ENCODE measurements at places on chromosomes 5 and 9.
A peak's percentile ranks its signal among the peaks of the same experiment; 100 is the strongest.

DNA sequence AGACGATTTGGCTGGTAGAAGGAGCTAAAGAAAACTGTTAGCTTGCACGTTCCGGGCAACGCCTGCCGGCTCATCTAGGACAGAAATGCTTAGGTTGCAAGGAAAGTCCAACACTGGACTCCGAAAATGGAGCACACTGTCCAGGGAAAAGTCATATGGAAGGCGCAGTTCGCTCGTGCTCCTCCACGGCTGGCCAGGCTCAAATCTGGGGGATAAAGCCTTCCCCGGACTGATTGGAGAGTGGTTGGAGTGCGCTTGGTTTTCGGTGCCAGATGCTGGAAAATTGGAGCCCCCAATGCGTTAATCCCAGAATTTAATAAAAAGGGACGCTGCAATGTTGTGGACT, 955 bp downstream of the CDH6 start:
- DNase-seq, result no peak

DNA sequence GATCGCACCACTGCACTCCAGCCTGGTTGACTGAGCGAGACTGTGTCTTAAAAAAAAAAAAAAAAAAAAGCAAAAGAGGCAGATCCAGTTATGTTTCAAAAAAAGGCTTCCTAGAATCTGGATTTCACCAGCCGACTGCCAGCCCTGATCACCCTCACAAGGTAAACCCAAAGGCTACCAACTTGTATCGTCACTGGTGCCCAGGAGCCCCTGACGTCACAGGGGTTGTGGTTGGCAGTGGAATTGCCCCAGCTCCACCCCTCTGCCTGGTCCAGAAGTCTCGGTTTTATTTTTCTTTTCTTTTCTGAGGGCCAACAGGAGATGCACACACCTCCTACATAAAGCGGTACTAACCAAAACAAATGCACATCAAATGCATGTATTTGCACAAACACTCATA, 6.0 kb upstream of the LMX1B start:
- no peak for DNase-seq

- DNase-seq, result peak; percentile 84
Measured at GRCh38 chr5:59099270-59099994, 516.6 kb downstream of the RAB3C start.

GRCh38 chr5:107517185-107518033, 153.3 kb downstream of the EFNA5 start:
- no peak for DNase-seq

- DNase-seq, result peak; percentile 46
Measured at GRCh38 chr9:21558615-21559401, 76.7 kb upstream of the IFNE start.

DNA sequence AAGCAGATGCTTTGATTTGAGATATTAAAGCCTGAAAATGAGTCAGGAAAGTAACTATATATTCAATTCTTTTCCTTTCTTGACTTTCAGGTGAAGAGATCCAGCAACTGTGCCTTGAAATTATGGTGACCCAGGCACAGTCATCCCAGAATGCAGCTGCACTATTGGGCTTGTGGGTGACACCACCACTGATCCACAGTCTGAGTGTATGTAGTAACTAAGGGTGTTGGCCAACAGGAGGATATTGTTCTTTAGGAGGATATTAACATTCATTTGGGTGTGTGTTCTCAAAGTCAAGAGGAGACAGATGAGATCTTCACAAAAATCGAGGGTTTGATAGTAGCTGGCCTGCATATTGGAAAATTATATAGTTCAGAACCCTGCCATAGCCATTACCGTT, 53.2 kb downstream of the HACD4 start:
- DNase-seq, result no peak

GRCh38 chr5:68141494-68141893, 74.1 kb upstream of the PIK3R1 start:
- no peak for DNase-seq

- no peak for DNase-seq
Measured at GRCh38 chr9:34383904-34384303, 7.2 kb upstream of the MYORG start.

GRCh38 chr5:62011089-62011664, 294.8 kb upstream of the KIF2A start:
- DNase-seq, result no peak

DNA sequence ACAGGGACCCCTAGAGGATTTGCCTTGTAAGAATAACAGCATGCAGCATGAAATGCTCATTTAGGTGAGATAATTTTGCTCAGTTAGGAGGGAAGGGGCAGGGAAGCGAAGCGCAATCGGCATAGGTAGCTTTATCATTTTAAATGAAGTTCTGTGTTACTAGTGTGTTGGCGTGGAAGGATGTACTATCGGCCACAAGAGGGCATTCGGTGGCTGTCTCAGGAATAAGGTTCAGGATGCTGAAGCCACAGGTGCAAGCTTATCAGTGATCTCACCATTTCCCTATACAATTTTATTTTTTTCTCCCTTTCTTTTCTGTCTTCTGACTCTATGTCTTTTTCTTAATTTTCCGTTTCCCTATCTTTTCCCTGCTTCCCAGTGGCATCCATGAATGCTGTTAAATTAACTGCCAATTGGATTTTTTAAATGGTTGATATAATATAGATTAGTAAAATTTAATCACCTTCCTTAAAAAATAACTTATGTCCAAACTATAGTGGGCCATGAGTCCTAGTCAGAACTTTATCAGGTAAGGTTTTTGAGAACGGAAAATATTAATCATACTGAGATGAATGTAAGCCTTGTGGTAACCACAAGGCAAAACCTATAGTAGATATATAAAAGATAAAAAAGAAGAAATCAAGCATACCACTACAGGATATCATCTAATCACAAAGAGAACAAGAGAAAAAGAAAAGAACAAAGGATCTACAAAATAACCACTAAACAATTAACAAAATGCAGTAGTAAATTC, 1.2 kb upstream of the INSL6 start:
- peak; percentile 47 for DNase-seq

DNA sequence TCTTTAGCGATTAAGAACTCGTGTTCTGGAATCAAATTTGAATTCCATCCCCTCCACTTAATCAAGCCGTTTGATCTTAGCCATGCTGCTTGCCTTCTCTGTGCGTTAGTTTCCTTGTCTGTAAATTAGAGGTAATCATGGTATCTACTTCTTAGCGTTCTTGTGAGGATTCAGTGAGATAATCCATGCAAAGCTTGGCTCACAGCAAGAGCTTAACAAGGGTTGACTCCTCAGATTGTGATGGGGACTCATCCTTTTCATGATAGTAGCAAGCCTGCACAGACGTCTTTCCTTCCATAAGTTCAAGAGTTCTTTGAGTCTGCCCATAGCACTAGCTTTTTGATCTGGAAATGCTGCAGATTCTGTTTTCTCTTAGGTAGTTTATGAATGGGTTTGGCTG, 72.8 kb downstream of the TRIO start:
- no peak for DNase-seq

DNA sequence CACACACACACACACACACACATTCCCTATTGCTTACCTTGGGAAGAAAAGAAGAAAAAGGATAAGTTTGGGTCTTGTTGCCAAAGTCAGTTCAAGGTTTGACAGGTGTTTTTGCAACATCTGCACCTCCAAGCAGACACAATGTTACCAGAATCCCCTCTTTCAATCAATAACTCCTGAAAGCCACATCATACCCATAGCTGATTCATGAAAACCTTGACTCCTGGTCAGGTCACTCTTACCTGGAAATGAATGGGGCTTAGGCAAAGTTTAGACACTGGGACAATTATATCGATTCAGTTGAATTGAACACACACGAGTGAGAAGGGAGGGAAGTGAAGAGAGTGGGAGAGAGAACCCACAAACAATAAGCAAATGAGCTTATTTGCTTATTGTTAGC, 27.0 kb downstream of the IL9 start:
- DNase-seq, result no peak

- DNase-seq, result no peak
Measured at GRCh38 chr5:51392689-51393199, 9.5 kb downstream of the ISL1 start.

DNA sequence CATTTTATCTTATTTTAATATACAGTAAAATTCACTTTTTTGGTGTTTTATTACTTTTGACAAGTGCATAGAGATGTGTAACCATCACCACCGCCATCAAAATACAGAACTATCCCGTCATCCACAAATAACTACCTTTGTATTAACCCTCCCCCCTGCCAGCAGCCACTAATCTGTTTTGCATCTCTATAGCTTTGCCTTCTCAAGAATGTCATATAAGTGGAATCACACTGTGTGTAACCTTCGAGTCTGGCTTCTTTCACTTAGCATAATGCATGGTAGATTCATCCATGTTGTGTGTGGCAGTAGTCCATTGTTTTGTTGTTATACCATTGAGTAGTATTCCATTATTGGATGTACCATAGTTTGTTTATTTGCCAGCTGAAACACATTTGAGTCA, 98.8 kb downstream of the BOD1 start:
- no peak for DNase-seq

- DNase-seq, result no peak
Measured at GRCh38 chr5:172142709-172143215, 45.3 kb downstream of the STK10 start.

DNA sequence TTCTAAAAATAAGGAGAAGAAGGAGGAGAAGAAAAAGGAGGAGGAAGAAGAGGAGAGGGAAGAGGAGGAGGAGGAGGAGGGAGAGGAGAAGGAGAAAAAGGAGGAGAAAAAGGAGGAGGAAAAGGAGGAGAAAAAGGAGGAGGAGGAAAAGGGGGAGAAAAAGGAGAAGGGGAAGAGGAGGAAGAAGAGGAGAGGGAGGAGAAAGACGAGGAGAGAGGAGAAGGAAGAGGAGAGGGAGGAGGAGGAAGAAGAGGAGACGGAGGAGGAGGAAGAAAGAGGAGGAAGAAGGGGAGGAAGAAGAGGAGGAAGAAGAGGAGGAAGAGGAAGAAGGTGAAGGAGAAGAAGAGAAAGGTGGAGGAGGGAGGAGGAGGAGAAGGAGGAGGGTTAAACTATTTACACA, 210.2 kb upstream of the TRPM3 start:
- DNase-seq, result no peak

- no peak for DNase-seq
Measured at GRCh38 chr9:34505370-34506120, 17.2 kb downstream of the ENHO start.

DNA sequence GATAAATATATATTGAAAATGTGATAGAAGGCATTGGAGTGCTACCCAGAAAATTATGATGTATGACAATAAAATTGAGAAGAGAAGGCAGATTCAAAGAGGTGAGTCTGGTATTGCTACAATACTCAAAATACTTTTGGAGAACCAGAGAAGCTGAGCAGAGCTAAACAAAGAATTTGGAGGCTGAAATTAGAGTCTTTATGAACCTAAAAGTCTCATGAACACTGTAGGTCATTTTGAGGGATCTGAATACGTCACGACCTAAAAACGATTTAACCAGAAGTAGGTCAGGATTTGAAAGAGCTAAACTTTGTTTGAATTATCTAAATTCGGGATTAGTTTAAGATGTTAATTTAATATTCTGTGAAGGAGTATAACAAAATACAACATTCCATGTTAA, 182.4 kb upstream of the CDH9 start:
- DNase-seq, result no peak

GRCh38 chr9:18143073-18143745, 330.7 kb upstream of the ADAMTSL1 start:
- no peak for DNase-seq

GRCh38 chr9:116792271-116792670, 105.2 kb downstream of the TRIM32 start:
- no peak for DNase-seq

- DNase-seq, result no peak
Measured at GRCh38 chr9:35177520-35177919, 15.7 kb downstream of the UNC13B start.

DNA sequence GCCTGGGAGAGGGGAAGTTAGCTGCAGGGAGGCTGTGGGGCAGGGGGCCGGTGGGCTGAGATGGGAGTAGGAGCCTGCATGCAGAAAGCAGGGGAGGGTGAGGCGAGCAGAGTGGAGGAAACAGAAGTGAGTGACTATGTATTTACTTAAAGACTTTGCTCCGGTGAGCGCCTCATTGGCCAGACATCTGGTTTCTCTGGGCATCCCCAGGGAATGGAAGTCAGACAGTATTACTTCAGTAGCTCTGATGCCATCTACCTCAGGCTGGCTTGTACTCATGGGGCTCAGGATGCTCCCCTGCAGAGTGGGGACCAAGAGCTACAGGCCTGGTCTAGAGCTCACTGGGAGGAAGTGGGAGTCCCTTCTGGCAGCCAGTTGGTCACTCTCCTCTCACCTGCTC, 78.2 kb upstream of the ARAP3 start:
- no peak for DNase-seq

GRCh38 chr5:53343187-53343586, 137.2 kb upstream of the FST start:
- peak; percentile 99 for DNase-seq
